ENCODE measurements at places on chromosomes 6 and 20.

DNA sequence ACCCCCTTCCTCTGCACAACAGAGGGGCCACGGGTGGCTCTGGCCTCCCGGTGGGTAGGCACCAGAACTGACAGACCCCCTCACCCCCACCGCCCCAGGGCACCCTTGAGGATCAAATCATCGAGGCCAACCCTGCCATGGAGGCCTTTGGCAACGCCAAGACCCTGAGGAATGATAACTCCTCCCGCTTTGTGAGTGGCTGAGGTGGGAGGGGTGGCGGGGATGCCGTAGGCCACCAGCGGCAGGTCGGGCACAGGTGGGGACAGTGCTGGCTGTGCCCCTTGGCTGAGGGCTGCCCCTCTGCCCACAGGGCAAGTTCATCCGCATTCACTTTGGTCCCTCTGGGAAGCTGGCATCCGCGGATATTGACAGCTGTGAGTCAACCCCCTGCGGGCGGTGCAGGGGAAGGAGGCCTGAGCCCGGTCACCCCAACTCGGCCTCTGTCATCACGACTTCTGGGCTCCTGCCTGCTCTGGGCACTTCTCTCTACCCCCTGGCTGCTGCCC, 29.1 kb downstream of the MYH7B start:
- DNase-seq: no peak

DNA sequence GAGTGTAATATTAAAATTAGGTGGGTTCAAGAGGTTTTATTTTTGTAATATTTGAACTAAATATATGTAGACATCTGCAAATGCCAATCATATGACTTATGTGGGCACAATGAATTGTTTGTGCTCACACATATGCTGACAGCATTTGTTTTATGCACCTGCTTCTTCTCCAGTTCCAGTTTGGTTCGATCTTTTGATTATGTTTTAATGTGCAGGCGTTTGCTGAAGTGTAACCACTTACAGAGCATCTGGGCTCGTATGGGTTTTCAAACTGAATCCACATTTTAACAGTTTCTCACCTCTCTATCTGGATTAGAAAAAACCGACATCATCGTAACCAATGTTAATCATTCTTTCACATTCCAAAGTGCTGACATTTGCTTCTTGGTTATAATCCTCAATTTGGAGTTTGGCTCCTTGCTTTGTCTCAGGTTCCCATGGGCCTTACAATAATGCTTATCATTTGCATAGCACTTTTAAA, 129.1 kb upstream of the SPACA1 start:
- no peak for DNase-seq

GRCh38 chr6:35248300-35248699, 11.2 kb upstream of the ZNF76 start:
- no peak for DNase-seq

GRCh38 chr6:18692929-18693685, 306.0 kb downstream of the RNF144B start:
- DNase-seq: no peak

- no peak for DNase-seq
Observed at GRCh38 chr20:36469973-36470372, 71.3 kb upstream of the MYL9 start.

GRCh38 chr6:110714143-110714542, 101.1 kb downstream of the CDK19 start:
- DNase-seq: no peak

- DNase-seq: no peak
Observed at GRCh38 chr20:1656844-1657243, 735 bp downstream of the SIRPG start.

DNA sequence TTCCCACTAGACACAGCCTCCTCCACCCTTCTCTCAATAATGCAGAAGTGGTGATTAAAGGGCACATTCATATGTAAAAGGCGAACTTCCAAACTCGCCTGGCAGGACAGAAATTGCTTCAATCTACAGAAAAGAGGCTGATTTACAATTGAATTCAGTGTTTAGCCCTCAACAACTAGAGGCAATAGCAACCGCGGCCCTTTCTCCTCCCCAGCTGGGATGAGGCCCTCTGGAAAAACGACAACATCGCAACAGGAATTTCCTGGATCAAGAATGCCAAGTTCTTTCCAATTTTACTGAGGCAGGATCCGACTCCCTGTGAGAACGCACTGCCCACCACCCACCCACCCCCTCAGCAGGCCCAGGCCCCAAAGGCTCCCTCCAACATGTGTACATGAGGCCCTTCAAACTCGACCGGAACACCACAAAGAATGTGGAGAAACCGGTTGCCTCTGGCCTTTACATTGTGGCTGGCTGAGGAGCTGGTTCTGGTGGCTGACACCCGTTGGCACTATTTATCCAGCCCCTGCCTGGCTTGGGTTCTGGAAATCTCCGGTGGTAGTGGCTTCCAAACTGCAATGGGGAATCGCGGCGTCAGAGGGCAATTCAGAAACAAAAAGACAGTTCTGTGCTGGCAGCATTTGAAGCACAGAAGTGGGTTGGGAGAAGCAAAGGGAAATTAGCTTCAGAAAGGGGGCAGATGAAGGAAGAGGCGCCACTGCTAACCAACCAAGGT, 36.8 kb downstream of the ZMYND8 start:
- no peak for DNase-seq

Data from neural crest cell (in vitro differentiated cells).